ENCODE measurements at places on chromosomes 12 and 14. TPM values are rescaled to one million over a fixed set of nuclear protein-coding genes. Genes with fewer than 3 reads are reported as not detected.

GRCh38 chr12:108568338-108569154 lies 6.2 kb downstream of the ISCU start:
- H3K27me3 ChIP-seq: no peaks in the 10 kb centered on the region
- peaks cover 4% of the 10 kb centered on the region for H3K4me1 ChIP-seq
- DNase-seq: peak; percentile 17

DNA sequence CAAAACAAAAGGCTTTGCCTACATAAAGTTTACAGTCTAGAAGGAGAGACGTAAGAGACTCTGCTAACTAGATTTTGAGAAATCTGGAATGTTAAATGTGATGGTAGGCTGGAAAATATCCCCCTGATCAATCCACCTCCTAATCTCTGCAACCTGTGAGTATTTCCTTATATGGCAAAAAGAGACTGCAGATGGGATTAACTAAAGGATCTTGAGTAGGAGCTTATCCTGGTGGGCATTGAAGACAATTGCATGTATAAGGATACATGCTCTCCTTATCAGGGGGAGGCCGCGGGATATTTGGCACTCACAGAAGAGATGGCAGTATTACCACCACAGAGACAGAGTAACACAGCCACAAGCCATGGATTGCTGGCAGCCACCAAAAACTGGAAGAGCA lies 95.2 kb downstream of the EGLN3 start:
- H3K4me1 ChIP-seq: no peaks in the 10 kb centered on the region
- H3K27me3 ChIP-seq: no peaks in the 10 kb centered on the region
- no peaks in the 10 kb centered on the region for H3K36me3 ChIP-seq
- DNase-seq: no peak
- H3K4me3 ChIP-seq: no peak overlapping the region

BTBD7 gene
- 31.8 TPM for total RNA-seq

- no peaks in the 10 kb centered on the region for H3K4me1 ChIP-seq
- no peak for DNase-seq
- no peak overlapping the region for H3K4me3 ChIP-seq
- H3K27me3 ChIP-seq: no peaks in the 10 kb centered on the region
Measured at GRCh38 chr12:131112700-131113290, 159.1 kb downstream of the ADGRD1 start.

DNA sequence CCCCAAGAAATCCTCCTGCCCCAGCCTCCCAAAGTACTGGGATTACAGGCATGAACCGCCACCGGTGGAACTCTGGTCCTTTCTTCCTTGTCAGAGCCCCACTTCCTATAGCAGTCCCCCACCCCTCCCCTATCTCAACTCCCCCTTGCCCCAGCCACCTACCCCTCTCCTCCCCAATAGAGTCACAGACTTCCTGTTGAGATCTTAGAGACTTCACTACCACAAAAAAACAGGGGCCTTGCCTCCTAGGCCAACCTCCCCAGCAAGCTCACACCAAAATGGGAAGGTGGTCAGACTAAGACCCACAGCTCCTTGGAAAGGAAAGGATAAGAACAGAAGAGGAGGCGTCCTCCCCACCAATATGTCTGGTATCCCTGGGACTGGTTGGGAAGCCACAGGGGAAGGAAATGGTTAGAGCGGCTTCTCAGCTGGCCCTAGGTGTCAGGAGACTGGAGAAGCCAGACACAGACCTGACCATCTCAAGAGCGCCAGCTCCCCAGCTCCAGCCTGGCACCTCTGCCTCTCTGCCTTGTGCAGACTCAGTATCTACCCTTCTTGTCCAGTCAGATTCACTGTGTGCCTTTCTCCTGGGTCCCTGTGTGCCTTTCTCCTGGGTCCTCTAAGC lies 8.5 kb downstream of the ITGB7 start:
- H3K27me3 ChIP-seq: no peaks in the 10 kb centered on the region
- H3K36me3 ChIP-seq: no peaks in the 10 kb centered on the region
- H3K4me3 ChIP-seq: no peak overlapping the region
- no peak for DNase-seq

GRCh38 chr14:85441909-85442643 lies 87.9 kb upstream of the FLRT2 start:
- H3K27me3 ChIP-seq: no peaks in the 10 kb centered on the region
- no peak overlapping the region for H3K4me3 ChIP-seq
- H3K36me3 ChIP-seq: no peaks in the 10 kb centered on the region

GRCh38 chr12:30707613-30708342 lies 12.1 kb upstream of the IPO8 start:
- no peaks in the 10 kb centered on the region for H3K36me3 ChIP-seq
- H3K27ac ChIP-seq: peak overlapping the region; percentile 67
- DNase-seq: no peak
- no peaks in the 10 kb centered on the region for H3K27me3 ChIP-seq
- no peak overlapping the region for H3K4me3 ChIP-seq

FKBP3 gene
- total RNA-seq: 58.8 TPM

DNA sequence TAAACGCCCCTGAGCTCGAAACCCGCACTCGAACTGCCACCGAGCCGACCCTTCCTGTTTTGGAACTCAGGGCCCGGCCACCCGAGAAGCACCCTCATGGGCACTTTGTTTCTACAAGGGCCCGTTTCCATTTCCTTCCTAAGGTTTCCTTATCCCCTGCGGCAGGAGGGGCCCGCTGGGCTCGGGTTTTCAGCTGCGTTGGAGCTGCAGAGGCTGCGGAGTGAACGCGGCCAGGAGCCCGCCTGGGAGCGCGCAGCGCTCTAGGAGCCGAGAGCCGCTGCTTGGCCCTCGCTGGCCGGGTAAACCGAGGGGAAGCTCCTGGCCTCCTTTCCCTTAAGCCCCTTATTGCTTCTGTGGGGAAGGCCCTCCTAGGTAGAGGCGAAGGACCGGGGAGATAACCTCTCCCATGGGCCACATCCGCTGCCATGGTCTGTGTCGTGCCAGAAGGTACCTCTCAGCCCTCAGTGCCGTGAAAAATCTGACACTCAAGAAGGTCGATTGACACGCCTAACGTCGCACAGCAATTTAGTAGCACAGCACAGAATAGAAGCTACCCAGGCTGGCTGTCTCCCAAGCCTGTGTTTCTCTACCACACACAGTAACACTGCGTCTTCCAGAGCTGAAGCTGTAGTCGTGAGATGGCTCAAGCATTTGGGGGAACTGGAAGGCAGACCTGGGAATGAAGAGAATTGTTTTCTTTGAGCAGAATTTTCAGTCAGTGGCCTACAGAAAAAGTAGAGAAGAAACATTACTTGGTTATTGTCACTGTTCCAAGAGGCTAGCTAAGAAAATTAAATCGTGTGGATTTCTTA lies 12.9 kb upstream of the CALM1 start:
- DNase-seq: peak; percentile 61
- H3K4me3 ChIP-seq: peak overlapping the region; percentile 43
- no peaks in the 10 kb centered on the region for H3K36me3 ChIP-seq
- H3K4me1 ChIP-seq: peaks cover 19% of the 10 kb centered on the region
- H3K27me3 ChIP-seq: no peaks in the 10 kb centered on the region

GRCh38 chr12:42587601-42588523 lies 1.7 kb downstream of the PRICKLE1 start:
- peak overlapping the region; percentile 6 for H3K27ac ChIP-seq
- H3K4me3 ChIP-seq: peak overlapping the region; percentile 62
- peaks cover 34% of the 10 kb centered on the region for H3K27me3 ChIP-seq
- DNase-seq: no peak
- H3K4me1 ChIP-seq: no peaks in the 10 kb centered on the region

SPIC gene
- total RNA-seq: not detected

- no peak overlapping the region for H3K27ac ChIP-seq
- no peak for DNase-seq
- no peaks in the 10 kb centered on the region for H3K27me3 ChIP-seq
- H3K4me3 ChIP-seq: no peak overlapping the region
- no peaks in the 10 kb centered on the region for H3K36me3 ChIP-seq
Measured at GRCh38 chr14:39310051-39310450, 76.3 kb downstream of the MIA2 start.

SAMD15 gene
- 0.72 TPM for total RNA-seq

SYNE3 gene
- 7.3 TPM for total RNA-seq

DNA sequence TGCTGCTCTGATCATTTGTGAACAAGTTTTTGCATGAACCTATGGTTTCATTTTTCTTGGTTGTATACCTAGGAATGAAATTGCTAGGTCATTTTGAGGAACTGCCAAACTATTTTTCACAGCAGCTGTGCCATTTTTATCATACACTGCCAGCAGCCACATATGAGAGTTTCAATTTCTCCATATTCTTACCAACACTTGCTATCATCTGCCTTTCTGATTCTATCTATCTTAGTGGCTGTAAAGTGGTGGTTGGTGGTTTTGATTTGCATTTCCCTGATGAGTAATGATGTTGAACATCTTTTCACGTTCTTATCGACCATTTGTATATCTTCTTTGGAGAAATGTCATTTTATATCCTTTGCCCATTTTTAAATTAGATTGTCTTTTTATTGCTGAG lies 146.1 kb downstream of the C12orf75 start:
- no peaks in the 10 kb centered on the region for H3K4me1 ChIP-seq
- no peaks in the 10 kb centered on the region for H3K27me3 ChIP-seq
- H3K27ac ChIP-seq: no peak overlapping the region

NPC2 gene
- total RNA-seq: 93.6 TPM

- DNase-seq: no peak
- no peak overlapping the region for H3K27ac ChIP-seq
- H3K36me3 ChIP-seq: no peaks in the 10 kb centered on the region
- H3K4me1 ChIP-seq: no peaks in the 10 kb centered on the region
- no peak overlapping the region for H3K4me3 ChIP-seq
Measured at GRCh38 chr12:33587784-33588712, 148.4 kb upstream of the SYT10 start.

DNA sequence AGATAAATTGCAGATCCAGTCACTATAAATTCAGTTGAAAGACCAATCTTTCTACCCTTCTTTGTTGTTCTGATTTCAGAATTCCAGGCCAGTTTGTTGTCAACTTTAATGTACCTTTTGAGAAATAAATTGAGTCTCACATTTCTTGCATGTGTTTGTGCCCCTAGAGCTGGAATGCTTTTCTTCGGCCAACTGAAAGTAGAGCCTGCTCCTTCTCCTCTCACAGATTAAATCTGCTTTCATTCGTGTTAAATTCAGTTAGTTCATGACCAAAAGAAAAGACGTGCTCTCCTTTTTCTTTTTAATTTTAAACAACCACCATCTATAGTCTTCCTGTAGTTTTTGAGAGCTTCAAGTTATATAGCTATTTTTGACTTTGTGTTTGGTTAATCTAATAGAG lies 22.9 kb downstream of the SOCS2 start:
- no peaks in the 10 kb centered on the region for H3K4me1 ChIP-seq
- no peak for DNase-seq
- H3K27me3 ChIP-seq: no peaks in the 10 kb centered on the region
- no peaks in the 10 kb centered on the region for H3K36me3 ChIP-seq
- H3K27ac ChIP-seq: no peak overlapping the region

- H3K27me3 ChIP-seq: no peaks in the 10 kb centered on the region
- H3K4me3 ChIP-seq: no peak overlapping the region
- DNase-seq: no peak
- H3K4me1 ChIP-seq: peaks cover 5% of the 10 kb centered on the region
- no peak overlapping the region for H3K27ac ChIP-seq
Measured at GRCh38 chr14:55352201-55352600, 59.4 kb downstream of the ATG14 start.

GRCh38 chr14:89747126-89747525 lies 207.4 kb downstream of the EFCAB11 start:
- no peaks in the 10 kb centered on the region for H3K36me3 ChIP-seq
- H3K27ac ChIP-seq: no peak overlapping the region
- no peaks in the 10 kb centered on the region for H3K27me3 ChIP-seq
- DNase-seq: no peak

- H3K4me3 ChIP-seq: no peak overlapping the region
- no peak for DNase-seq
- no peak overlapping the region for H3K27ac ChIP-seq
- peaks cover 3% of the 10 kb centered on the region for H3K4me1 ChIP-seq
- no peaks in the 10 kb centered on the region for H3K36me3 ChIP-seq
Measured at GRCh38 chr14:95297832-95298231, 21.9 kb downstream of the CLMN start.

GRCh38 chr14:57831981-57832380 lies 33.9 kb downstream of the SLC35F4 start:
- H3K4me3 ChIP-seq: no peak overlapping the region
- no peak for DNase-seq
- no peaks in the 10 kb centered on the region for H3K4me1 ChIP-seq
- no peak overlapping the region for H3K27ac ChIP-seq

MAX gene
- 107 TPM for total RNA-seq

GRCh38 chr12:29160230-29160629 lies 11.2 kb downstream of the FAR2 start:
- H3K27ac ChIP-seq: no peak overlapping the region
- DNase-seq: no peak
- H3K4me3 ChIP-seq: no peak overlapping the region

GRCh38 chr14:78612666-78613065 lies 442.5 kb downstream of the NRXN3 start:
- H3K27me3 ChIP-seq: no peaks in the 10 kb centered on the region
- H3K4me3 ChIP-seq: no peak overlapping the region
- no peak for DNase-seq
- no peaks in the 10 kb centered on the region for H3K36me3 ChIP-seq

DNA sequence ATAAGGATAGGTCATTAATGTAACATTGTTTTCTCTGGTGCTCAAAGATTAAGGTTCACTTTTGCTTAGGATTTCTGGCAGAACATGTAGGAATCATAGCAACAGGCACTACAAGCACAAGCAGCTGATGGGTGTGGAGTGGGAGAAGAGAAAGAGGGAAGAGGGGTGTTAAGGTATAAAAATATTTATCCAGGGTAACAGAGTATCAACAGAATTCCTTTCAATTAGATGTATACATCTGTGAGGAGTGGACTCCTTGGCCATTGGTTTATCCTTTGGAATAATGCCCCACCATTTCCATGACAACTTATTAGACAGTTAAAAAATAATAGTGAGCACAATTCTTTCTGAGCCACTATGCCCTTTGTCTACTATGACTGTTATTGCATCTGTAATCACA lies 388.3 kb upstream of the DDHD1 start:
- no peaks in the 10 kb centered on the region for H3K36me3 ChIP-seq
- no peak for DNase-seq
- no peak overlapping the region for H3K4me3 ChIP-seq
- H3K27ac ChIP-seq: no peak overlapping the region
- H3K27me3 ChIP-seq: no peaks in the 10 kb centered on the region
- no peaks in the 10 kb centered on the region for H3K4me1 ChIP-seq

GRCh38 chr12:4006743-4007142 lies 133.5 kb upstream of the PARP11 start:
- no peak overlapping the region for H3K27ac ChIP-seq
- H3K4me3 ChIP-seq: no peak overlapping the region
- H3K36me3 ChIP-seq: no peaks in the 10 kb centered on the region
- no peaks in the 10 kb centered on the region for H3K4me1 ChIP-seq
- DNase-seq: no peak

GRCh38 chr12:58818546-58818945 lies 101.8 kb downstream of the LRIG3 start:
- no peak overlapping the region for H3K4me3 ChIP-seq
- H3K4me1 ChIP-seq: no peaks in the 10 kb centered on the region
- DNase-seq: no peak
- no peak overlapping the region for H3K27ac ChIP-seq
- no peaks in the 10 kb centered on the region for H3K36me3 ChIP-seq
- no peaks in the 10 kb centered on the region for H3K27me3 ChIP-seq

DNA sequence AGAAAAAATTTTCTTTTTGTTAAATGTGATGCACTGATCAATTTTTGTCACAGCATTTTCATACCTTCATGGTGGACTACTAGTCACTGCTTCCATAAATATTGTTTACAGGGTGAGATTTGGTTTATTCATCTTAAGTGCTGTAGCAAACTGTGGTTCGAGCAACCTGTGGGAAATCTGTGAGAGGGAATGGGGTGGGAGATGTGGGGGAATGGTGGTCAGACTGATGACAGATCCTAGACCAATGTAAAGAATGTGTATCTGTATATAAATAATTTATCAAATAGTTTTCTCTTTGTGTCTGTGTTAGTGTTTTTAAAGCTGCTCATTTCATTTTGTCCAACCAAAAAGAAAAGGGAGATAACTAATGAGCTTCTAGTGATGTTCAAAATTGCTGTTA lies 26.7 kb downstream of the CSRP2 start:
- DNase-seq: no peak
- no peaks in the 10 kb centered on the region for H3K36me3 ChIP-seq
- H3K27me3 ChIP-seq: no peaks in the 10 kb centered on the region
- no peak overlapping the region for H3K27ac ChIP-seq
- H3K4me1 ChIP-seq: no peaks in the 10 kb centered on the region

Data from colonic mucosa (tissue), 4 donors.